ENCODE measurements at places on chromosomes 3 and 15. TPM values are rescaled to one million over a fixed set of nuclear protein-coding genes. Genes with fewer than 3 reads are reported as not detected.

- H3K36me3 ChIP-seq: no peaks in the 10 kb centered on the region
- no peaks in the 10 kb centered on the region for H3K4me1 ChIP-seq
- no peak for DNase-seq
- H3K27ac ChIP-seq: no peak overlapping the region
These were observed 70.2 kb upstream of the PIK3R4 start for GRCh38 chr3:130816561-130817445.

STARD5 gene
- polyA plus RNA-seq: 31.2 TPM

- H3K27ac ChIP-seq: no peak overlapping the region
- H3K36me3 ChIP-seq: peaks cover 22% of the 10 kb centered on the region
- H3K27me3 ChIP-seq: no peaks in the 10 kb centered on the region
- no peak overlapping the region for H3K4me3 ChIP-seq
These were observed 30.1 kb downstream of the BDH1 start for GRCh38 chr3:197525706-197526105.

GRCh38 chr3:170809975-170810357 lies 60.0 kb downstream of the RPL22L1 start:
- peaks cover 19% of the 10 kb centered on the region for H3K4me1 ChIP-seq
- H3K27ac ChIP-seq: peak overlapping the region; percentile 57
- H3K4me3 ChIP-seq: no peak overlapping the region
